ENCODE measurements at places on chromosomes 7 and 10.

GRCh38 chr7:140160308-140160707 is 16.5 kb downstream of the KDM7A start:
- no peak for DNase-seq

DNA sequence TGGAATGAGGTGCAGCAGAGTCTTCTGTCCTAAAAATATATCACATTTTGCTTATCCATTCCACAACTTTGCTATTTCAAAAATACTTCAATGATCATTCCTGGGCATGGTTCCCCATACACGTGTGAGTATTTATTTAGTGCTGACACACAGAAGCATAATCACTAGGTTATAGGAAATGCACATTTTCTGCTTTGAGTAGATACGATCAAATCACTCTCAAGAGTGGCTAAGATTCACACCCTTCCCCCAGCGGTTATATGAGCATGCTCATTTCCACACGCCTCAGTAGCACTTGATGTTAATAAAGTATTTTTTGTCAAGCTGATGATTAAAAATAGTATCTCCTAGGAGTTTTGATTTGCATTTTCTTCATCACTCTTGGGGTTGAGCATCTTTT is 93.5 kb upstream of the LRRC4 start:
- no peak for DNase-seq

DNA sequence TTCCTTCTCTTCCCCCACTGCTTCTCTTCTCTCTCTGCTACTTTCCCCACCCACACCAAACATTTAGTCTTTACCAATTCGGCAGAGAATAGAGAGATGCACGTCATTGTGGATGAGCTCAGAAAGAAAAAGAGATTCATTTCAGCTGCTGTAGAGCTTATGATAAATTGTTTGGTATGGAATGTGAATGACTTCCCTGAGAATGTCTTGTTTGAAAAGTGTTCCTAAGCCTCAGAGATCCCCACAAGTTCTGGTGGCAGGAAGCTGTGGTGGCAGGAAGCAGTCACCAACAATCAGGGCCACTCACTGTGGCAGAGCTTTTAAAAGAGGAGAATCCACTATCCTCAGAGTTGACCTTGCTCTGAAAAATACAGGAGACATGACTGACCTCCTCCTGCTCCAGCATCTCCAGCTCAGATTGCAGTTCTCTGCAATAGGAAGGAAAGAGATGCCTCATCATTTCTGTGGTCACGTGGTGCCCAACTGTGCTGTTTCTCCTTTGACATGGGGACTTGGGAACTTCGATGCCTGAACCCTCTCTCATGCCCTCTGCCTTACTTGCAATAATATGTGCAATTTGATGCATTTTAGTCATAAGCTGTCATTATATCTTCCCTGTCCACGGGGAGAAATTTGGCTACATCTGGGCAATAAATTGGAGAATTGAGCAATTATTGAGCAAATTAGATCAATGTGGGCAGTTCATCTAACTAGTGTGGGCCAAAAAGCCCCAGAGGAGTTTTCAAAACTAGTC is 76.5 kb downstream of the BMPER start:
- no peak for DNase-seq

DNA sequence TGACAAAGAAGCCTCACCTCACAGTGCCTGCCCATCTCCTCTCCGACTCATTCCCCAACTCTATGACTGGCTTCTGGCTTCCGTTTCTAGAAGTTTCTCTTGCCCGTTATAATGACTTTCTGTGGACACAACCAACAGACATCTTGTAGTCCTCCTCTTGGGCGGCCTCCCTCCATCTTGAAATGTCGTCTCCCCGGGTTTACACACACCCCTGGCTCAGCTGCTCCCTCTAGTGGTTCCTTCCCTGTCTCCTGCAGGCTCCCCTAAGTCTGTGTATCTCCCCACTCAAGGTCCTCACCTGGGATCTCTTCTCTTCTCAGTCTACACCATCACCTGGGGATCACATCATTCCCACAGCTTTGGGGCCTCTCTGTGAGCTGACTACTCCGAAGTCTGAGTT is 123.4 kb upstream of the NEBL start:
- DNase-seq, result peak; percentile 15

DNA sequence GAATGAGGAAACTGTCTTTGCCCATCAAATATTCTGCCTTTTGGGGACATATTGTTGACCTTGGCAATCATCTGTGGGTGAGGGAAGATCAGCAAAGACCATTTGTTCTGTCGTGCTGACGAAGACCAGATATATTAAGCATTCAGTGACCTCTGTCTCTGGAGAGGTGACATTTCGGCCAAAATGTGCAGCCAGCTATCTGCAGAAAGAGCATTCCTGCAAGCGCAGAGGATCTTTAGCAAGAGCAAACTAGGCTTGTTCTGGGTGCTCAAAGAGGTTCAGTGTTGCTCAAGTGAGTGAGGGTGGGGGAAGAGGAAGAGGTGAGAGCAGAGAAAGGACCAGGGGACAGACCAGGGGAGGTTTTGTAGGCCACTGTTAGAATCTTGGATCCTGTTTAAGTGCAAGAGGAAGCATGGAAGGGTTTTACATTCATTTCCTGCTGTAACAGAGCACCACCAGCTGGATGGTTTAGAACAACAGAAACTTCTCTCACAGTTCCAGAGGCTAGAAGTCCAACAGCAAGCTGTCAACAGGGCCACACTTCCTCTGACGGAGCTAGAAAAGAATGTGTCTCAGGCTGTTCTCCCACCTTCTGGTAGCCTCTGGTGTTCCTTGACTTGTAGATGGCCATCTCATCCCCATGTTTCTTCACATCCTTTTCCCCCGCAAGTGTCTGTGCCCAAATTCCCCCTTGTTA is 11.2 kb downstream of the C10orf120 start:
- DNase-seq, result no peak

All from HuH-7.5 (cell line).